ENCODE measurements at places on chromosomes 7 and 10. TPM values are rescaled to one million over a fixed set of nuclear protein-coding genes. Genes with fewer than 3 reads are reported as not detected.

DNA sequence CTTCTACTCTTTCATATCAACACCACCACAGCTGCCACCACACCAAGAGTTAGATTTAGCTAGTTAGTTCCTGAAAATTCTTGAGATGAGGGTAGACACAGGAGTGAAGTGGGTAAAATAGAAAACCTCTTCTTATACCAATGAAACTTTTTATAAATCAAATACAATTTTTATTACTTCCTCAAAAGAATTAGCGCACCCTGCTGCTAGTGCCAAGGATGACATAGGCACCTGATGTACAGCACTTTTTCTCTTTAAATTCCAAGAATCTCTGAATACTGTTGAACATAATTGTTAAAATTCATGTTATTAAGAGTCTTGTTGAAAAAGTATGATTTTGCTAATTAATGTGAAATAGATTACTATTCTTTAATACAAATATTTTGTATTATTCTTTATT is 11.4 kb downstream of the ZWINT start:
- no peak for DNase-seq

DNA sequence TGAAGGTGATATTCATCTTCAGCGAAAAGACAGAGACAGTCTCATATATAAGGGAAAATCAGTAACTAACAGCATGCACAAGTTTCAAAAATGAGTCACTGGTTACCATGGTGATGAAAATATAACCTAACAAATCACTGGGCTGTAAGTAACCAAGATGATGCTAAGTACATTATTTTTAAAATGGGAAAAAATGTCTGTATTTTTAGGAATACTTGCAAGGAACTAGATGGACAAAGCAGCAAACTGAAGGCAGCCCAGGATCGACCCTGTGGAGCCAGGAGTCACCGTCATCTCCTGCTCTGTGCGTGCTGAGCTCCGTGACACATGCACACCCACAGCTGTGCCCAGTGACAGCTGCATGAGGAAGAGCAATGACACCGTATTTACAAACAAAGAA is 137.3 kb downstream of the ELMO1 start:
- peak; percentile 66 for DNase-seq

DNA sequence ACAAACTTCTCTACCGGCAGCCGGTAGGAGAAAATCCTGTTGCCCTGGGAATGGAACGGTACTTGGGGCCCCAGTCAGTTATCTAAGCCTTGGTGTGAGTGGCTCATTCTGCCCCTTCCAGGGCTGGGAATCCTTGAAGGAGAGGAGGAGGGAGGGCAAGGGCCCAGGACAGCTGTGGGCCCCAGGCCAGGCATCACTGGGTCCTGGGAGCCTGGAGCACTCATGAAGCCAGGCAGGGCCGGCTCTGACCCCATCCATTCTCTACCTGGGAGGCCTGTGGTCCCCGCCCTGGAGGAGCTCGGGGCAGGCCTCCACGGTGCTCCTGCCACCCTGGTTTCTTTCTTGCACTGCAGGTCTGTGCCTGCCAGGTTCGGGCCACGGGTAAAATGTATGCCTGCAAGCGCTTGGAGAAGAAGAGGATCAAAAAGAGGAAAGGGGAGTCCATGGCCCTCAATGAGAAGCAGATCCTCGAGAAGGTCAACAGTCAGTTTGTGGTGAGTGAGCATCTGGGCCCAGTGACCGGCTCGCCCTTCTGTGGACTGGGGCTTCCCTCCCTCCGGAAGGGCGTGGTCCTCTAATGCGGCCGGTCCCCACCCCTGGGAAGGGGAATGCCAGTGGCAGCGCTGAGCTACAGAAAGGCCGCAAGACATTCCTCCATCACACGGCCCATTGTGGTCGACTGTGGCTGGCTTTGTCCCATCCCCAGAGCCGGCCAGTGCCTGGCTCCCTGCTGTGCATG is 111.3 kb downstream of the RGS10 start:
- DNase-seq = no peak

- no peak for DNase-seq
Observed at GRCh38 chr10:28331066-28331465, 28.2 kb upstream of the MPP7 start.

CALHM3 gene
- polyA plus RNA-seq = not detected

DNA sequence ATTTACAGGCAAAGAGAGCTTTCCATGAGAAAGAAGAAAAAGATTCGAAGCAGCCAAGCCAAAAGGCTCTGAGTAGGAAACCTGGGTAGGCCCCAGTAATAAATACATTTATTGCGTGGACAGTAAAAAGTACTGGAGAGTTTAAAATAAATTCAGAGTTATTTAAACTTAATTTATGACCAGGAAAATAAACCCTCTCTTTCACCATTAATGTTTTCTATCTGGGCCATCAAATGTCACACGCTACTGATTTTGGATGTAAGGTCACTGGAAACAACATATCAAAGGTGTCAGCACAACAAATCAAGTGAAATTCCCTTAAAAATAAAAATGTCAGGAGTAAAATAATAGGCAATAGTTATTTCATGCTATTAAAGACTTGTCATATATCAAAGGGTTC is 264.0 kb downstream of the SKAP2 start:
- DNase-seq = no peak

GRCh38 chr7:41255716-41256115 is 447.2 kb downstream of the INHBA start:
- no peak for DNase-seq

LGI1 gene
- polyA plus RNA-seq = 34.3 TPM

DNA sequence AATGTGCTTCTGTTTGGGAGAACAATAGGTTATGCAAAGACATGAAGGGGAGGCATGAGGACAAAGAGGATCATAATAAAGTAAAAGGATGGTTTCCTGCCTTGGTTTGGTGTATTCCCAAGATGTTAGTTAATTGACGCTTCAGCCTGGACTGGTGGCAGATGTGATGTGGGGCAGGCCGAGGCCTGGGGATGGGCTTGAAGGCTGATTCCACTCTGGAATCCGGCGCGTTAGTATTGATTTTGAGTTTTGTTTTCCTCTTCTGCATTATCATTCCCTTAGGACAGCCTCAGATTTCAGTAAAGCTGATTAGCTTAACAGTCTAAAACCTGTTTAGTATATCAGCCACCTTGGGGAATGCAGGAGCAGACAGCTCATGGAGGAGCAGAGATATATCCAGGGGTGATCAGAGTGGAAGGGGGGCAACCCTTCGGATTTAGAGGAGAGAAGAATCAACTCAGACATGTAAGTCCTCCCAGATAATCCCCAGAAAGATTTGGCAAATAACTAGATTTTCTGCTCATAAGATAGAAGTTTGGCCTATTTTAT is 159.8 kb upstream of the MTPN start:
- DNase-seq = no peak

TRPV5 gene
- 0.09 TPM for polyA plus RNA-seq

- DNase-seq = no peak
Observed at GRCh38 chr7:41830271-41830670, 127.4 kb upstream of the INHBA start.

DNA2 gene
- 4.1 TPM for polyA plus RNA-seq

CARD11 gene
- 0.48 TPM for polyA plus RNA-seq

DNA sequence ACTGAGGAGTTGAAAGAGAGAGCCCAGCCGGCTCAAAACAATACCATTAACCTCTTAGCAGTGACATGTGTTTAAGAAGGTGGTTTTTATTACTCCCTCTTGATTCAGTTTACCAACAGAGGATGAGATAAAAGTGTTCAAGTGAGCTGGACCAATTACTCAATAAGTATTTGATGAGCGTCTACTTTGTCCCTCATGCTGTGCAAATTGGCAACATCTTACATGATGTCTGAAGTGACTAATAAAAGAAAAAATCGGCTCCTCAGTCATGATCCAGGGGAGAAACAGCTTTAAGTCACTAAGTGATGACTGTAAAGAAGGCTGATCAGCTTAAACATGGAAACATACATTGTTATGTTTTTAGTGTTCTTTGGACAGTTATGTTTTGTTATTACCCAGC is 7.8 kb downstream of the WNT16 start:
- DNase-seq = no peak

- DNase-seq = no peak
Observed at GRCh38 chr7:34569975-34570699, 87.9 kb upstream of the NPSR1 start.

CPN1 gene
- polyA plus RNA-seq = not detected

GRCh38 chr7:40315277-40315676 is 180.5 kb downstream of the SUGCT start:
- DNase-seq = no peak

MRC1 gene
- 13.7 TPM for polyA plus RNA-seq

GRCh38 chr10:89337484-89337883 is 9.7 kb downstream of the IFIT3 start:
- no peak for DNase-seq

PRRT4 gene
- polyA plus RNA-seq = 32.9 TPM

GRCh38 chr10:2038036-2038435 is 300.7 kb upstream of the ADARB2 start:
- DNase-seq = no peak

GRCh38 chr10:97685395-97685958 is 1.6 kb downstream of the AVPI1 start:
- no peak for DNase-seq

GRCh38 chr7:107660381-107661080 is at the start of gene SLC26A4:
TSS of gene SLC26A4 (plus strand) at chr7:107660828. CDS start at chr7:107661642, 814 bp downstream.
- no peak for DNase-seq

TDRD1 gene
- polyA plus RNA-seq = 0.13 TPM

PLAC9 gene
- 75.9 TPM for polyA plus RNA-seq

DNA sequence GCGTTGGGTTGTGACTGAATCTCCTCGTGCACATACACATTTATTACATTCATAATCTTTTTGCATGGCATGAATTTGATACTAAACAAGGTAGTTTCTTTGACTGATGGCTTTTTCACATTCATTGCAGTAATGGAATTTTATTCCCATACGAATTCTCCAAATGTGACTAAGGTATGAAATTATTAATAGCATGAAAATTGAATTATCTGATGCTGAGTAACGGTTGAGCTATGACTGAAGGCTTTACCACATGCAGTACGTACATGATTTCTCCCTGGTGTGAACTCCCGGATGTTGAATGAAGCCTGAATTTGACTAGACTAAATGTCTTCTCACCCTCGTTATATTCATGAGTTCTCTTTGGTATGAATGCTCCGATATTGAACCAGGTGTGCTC is 104.4 kb upstream of the C1GALT1 start:
- DNase-seq = no peak

DNA sequence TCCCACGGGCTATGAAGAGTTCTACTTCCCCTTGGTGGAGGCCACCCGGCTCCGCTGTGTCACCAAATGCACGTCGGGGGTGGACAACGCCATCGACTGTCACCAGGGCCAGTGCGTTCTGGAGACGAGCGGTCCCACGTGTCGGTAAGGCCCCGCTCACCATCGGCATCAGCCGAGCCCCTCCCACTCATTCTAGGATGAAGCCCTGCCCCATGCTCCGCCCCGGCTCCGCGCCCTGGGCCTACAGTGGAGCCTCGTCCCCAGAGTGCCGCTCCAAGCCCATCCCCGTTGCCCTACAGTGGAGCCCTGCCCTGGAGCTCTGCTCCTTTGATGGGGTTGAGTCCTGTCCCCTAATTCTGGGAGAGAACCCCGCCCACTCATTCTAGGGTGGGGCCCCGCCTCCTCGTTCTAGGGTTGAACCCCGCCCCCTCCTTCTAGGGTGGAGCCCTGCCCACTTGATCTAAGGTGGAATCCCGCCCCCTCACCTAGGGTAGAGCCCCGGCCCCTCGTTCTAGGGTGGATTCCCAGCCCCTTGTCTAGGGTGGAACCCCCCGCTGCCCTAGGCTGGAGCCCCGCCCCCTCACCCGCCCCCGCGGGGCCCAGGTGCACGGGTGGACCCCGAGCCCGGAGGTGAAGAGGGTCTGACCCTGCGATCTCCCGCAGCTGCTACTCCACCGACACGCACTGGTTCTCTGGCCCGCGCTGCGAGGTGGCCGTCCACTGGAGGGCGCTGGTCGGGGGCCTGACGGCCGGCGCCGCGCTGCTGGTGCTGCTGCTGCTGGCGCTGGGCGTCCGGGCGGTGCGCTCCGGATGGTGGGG is 3.4 kb upstream of the MUC12 start:
- DNase-seq = peak; percentile 46

DNA sequence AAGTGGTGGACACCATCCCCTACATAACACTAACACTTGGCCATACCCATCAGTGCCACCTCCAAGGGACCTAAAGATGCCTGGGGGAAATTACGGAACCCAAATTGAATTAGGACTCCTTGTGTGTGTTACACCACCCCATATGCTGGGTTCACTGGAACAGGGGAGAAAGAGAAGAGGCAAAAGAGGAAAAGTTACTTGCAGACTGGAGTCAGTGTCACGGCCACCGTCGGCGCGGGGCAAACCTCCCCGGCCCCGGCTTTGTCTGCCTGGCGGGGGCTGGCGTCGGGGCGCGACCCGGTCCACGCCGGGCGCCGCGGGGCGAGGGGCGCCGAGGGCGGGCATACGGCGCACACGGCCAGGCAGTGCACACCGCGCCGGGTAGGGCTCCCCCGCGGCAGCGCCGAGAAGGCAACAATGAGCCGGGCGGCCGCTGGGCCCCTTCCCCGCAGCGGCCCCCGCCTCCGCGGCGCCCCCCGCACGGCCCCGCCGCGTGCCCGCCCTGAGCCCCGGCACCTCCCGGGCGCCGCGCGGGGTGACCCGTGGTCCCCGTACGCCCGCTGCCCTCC is 171.1 kb downstream of the FAM107B start:
- DNase-seq = no peak

DNA sequence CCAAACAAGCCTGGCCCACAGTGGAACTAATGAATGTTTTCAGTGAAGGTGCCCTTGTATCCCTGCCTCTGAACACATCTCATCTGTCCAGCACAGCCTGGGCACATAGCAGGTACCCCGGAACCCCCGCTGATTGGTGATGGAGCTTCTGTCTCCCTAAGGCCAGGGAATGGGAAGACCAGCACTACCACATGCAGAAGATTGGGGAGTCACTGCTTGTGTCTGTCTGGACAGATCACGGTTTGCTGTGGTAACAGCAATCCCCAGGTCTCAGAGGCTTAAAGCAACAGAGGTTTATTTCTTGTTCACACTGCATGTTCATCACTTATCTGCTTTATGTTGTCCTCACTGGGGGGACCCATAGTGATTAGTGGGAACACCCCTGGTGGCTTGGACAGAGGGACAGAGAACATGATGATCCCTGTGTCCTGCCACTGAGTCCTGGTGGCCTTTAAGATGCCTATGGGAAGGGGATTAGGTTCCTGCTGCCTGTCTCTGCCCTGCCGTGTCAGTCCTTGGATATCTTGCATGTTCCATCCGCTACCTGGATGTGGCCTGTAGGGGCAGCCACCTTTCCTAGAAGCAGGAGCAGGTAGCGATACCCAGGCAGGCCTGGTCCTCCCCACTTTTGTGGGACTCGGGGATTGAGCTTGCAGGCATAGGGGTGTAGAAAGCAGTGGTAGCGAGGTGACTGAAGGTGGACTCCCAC is 3.6 kb downstream of the TSPAN14 start:
- no peak for DNase-seq

Data from hindlimb muscle (tissue), 1 donor.